IMR-90 (cell line): ENCODE measurements at places on chromosomes 7 and 10. TPM values are rescaled to one million over a fixed set of nuclear protein-coding genes. Genes with fewer than 3 reads are reported as not detected.

- no peak overlapping the region for H3K27ac ChIP-seq
- H3K36me3 ChIP-seq: peaks cover 11% of the 10 kb centered on the region; the same call in 1 of the 2 replicates
- no peaks in the 10 kb centered on the region for H3K27me3 ChIP-seq
Observed at GRCh38 chr7:66207540-66207939, 2.4 kb downstream of the TPST1 start.

GRCh38 chr10:103428989-103429643, 23.1 kb downstream of the CALHM2 start:
- no peaks in the 10 kb centered on the region for H3K27me3 ChIP-seq
- DNase-seq: no peak
- H3K36me3 ChIP-seq: peaks cover 44% of the 10 kb centered on the region
- H3K4me1 ChIP-seq: no peaks in the 10 kb centered on the region
- no peak overlapping the region for H3K4me3 ChIP-seq
- H3K27ac ChIP-seq: no peak overlapping the region

DNA sequence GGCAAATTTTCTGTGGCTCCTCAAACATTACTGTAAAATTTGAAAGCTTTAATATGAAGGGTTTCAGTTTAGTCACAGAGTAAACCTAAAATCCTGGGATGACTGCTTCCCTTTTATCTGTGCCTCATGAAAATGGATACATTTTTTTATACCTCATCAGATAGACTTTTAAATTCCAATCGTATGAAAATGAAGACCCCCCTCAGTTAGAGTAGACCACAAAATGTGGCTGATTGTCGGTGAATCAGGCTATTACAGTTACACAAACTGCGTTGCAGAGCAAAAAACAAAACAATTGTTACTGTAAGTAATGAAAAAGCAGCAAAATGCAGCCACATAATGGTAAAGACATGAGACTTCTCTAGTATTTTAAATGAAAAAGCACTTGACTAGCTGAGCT, 296.2 kb downstream of the CNTNAP2 start:
- H3K27me3 ChIP-seq: no peaks in the 10 kb centered on the region
- no peaks in the 10 kb centered on the region for H3K36me3 ChIP-seq
- H3K4me1 ChIP-seq: no peaks in the 10 kb centered on the region
- DNase-seq: no peak
- H3K4me3 ChIP-seq: no peak overlapping the region
- no peak overlapping the region for H3K27ac ChIP-seq

DNA sequence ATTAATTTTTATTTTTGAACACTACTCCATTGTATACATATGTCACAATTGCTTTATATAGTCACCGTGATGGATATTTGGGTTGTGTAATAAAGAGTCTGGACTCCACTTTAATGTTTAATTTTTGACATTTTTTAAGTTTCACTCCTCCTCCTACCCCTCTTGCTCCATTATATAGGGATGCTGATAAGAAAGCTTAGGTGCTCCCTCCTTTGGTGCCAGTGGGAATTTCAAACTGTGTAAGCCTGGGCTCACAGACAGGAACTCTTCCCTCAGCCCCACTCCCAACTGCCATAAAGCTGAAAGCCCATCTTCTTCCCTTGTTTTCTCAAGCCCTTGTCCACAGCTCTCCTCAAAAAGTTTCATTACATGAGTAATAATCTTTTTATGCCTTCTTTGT, 47.6 kb downstream of the TWIST1 start:
- no peak overlapping the region for H3K27ac ChIP-seq
- no peaks in the 10 kb centered on the region for H3K4me1 ChIP-seq

- no peaks in the 10 kb centered on the region for H3K36me3 ChIP-seq
- H3K4me3 ChIP-seq: no peak overlapping the region
- H3K27ac ChIP-seq: no peak overlapping the region
- H3K27me3 ChIP-seq: peaks cover 24% of the 10 kb centered on the region
- H3K4me1 ChIP-seq: no peaks in the 10 kb centered on the region
Observed at GRCh38 chr7:101767544-101767943, 49.9 kb upstream of the CUX1 start.

TSPAN15 gene
- not detected in 2 replicates for total RNA-seq

GRID2IP gene
- total RNA-seq: not detected in 2 replicates

EVX1 gene
- not detected in 2 replicates for total RNA-seq

HOXA1 gene
- 0.54 and 0.83 TPM in 2 replicates for total RNA-seq

PPP1R17 gene
- not detected in 2 replicates for total RNA-seq

ETV1 gene
- 17.2 and 21.1 TPM in 2 replicates for total RNA-seq

NKX6-2 gene
- not detected in 2 replicates for total RNA-seq
